ENCODE measurements at places on chromosomes 7 and 10.

- DNase-seq = no peak
Measured at GRCh38 chr7:106774768-106775551, 90.1 kb upstream of the PIK3CG start.

DNA sequence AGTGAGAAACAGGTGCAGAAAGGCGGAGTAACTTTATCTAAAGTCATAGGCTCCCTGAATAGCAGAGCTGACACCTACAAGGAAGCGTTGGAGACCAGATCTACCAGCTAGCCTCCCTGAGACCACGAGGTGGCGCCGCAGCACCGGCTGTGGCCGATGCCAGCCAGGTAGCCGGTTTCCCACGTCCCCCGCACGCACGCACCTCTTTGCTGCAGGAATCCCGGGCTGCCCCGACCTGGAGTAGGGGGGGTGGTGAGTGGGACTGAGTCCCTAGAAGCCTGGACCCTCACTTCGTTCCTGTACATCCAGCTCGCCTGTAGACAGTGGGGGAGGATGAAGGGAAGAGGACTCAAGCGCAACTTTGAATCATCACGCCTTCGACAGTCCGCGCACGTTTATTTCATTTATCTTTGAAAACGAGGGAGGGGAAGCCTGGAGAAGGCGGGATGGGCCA, 3.7 kb downstream of the ELOVL3 start:
- DNase-seq = peak; percentile 90

- DNase-seq = no peak
Measured at GRCh38 chr10:131706952-131707351, 193.9 kb upstream of the PPP2R2D start.

- no peak for DNase-seq
Measured at GRCh38 chr7:125661006-125661405, 731.4 kb upstream of the POT1 start.

DNA sequence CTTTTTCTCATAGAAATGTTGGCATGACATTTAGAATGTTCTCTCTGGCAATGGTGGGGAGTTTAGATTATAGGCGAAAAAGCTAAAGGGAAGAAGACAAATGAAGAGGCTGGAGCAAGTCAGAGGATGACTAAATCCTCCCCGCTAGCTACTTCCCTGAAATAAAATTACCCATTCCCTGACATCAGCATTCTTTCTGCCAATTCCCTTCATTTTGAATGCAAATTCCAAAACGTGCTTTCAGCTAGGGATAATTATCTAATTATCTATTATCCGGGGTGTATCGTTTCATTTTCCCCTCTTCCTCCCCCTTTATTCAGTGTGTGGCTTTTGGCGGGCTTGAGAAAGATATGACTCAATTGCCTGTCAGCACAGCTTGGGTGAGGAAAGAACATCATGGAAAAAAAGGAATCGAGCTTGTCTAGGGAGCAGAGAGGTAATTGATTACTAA, 672.3 kb downstream of the TNS3 start:
- DNase-seq = no peak

DNA sequence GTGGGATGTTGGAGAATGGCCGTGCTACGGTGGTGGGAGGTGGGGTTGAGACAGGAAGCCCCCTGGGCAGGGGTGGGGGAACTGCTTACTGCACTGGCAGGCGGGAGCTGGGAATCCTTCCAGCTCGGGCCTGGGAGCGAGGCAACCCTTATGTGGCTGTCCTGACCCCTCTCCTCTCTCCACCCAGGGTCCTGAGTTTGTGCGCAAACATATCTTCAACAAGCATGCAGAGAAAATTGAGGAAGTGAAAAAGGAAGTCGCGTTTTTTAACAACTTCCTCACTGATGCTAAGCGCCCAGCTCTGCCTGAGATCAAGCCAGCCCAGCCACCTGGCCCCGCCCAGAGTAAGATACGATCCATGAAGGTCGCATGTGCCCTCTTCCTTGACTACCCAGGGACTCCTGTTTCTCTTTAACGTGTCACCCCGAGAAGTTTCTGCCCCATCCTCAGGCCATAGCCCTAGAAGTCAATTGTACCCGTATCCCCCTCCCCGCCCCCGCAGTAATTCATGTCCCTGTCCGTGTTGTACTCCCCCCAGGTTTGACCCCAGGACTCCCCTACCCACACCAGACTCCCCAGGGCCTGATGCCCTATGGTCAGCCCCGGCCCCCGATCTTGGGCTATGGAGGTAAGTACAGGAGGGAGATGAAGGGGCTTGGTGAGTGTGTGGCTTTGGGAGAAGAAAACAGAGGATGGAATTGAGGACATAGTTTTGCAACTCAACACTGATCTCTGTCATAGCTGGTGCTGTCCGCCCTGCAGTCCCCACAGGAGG, 1.8 kb downstream of the UFSP1 start:
- peak; percentile 90 for DNase-seq

- no peak for DNase-seq
Measured at GRCh38 chr7:148419856-148420832, 170.4 kb upstream of the C7orf33 start.

GRCh38 chr10:110646417-110647135, 2.4 kb downstream of the RBM20 start:
- DNase-seq = no peak

- DNase-seq = no peak
Measured at GRCh38 chr7:119086026-119086425, 861.5 kb downstream of the ANKRD7 start.

- no peak for DNase-seq
Measured at GRCh38 chr7:102215711-102216110, 71.0 kb upstream of the SH2B2 start.

DNA sequence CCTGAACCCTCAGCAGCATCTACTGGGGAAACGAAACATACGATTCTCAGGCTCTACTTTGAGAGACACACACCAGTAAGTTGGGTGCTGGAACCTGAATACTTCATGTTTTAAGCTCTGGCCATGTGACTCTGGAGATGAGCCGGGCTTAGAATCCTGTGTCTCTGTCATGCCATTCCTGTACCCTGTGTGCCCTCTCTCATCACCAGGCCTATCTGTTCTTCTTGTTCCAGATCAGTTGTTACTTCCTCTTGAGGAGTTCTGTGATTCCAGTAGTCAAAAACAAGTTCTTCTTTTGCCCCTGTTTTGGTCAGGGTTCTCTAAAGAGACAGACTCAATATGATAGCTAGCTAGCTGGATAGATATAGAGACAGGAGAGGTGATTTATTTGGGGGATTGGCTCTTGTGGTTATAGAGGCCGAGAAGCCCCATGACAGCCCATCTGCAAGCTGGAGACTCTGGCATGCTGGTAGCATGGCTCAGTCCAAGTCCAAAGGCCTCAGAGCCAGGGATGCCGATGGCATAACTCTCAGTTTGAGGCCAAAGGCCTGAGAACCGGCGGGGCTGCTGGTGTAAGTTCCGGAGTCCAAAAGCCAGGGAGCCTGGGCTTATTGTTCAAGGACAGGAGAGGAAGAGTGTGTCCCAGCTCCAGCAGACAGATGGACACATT, 54.3 kb downstream of the CHN2 start:
- no peak for DNase-seq

DNA sequence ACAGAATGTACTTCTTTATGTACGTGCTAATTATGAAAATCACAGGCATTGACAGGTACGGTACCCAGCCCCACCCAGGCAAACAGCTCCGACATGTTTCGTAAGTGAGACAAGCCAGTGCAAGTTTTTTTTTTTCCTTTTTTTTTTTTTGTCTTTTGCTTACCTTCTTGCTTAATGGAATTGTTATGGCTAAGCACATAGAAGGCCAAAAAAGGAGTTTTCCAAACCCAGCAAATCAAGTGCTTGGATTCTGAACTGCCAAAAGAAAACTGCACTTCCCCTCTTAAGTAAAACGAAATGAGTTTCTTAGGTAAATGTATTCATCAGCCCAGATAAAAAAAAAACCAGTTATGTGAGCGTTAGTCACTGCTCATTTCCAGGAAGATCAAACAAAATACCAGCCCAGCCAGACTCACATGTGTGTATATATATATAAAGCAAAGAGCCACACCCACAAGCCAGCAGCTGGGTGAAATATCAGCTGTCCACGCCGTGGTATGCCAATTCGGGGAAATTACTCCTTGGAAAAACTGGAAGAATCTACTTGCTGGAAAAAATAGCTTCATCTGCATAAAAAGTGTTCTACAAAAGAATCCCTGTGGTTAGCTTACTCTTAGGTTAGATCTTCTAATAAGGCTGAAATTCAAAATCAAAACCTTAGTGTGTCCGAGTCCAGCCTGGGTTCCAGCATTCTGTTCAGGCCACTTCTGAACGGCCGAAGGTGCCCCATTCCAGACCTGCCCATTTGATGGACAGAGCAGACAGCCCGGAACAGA, 8.0 kb downstream of the KLF6 start:
- no peak for DNase-seq

DNA sequence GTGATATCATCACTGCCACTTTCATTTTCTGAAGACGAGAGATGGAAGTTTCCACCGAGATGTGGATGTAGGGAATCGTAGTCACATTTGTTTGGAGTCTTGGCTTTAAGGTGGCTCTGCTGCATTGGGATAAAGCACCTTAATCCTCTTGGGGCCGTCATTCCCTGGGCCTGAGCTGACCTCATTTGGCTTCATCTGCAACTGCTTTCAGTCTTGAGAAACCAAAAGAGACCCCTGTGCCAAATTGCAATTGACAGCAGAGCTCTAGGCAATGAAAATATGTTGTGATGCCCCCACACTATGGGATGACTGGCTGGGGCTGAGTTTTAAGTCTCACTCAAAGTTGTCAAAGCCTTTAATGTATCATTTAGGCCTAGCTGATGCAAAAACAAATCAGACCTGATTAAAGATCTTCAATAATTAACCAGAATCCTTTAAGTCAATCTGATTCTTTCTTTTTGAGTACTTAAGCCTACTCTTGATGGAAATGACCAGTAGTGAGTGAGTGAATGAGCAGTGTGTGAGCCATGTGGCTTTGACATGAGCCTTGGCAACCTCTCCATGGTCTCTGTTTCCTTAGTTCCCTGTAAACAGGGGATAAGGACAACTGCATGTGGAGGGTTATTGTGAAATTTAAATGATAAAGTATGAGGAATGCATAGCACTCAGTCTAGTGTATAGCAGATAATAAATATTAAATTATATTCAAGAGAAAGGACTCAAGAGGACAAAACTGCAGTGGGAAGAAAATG, 155.0 kb downstream of the BMPER start:
- DNase-seq = no peak

- DNase-seq = peak; percentile 42
Measured at GRCh38 chr7:5677538-5678294, 103.7 kb downstream of the RNF216 start.

GRCh38 chr7:36309301-36309700, 80.4 kb upstream of the ANLN start:
- no peak for DNase-seq

GRCh38 chr7:8818406-8818805, 385.0 kb downstream of the NXPH1 start:
- DNase-seq = no peak

- DNase-seq = no peak
Measured at GRCh38 chr10:109962247-109962646, 38.9 kb upstream of the XPNPEP1 start.

GRCh38 chr7:54839575-54840213, 80.7 kb upstream of the SEC61G start:
- peak; percentile 30 for DNase-seq

- no peak for DNase-seq
Measured at GRCh38 chr7:2723138-2723850, 35.3 kb downstream of the AMZ1 start.

DNA sequence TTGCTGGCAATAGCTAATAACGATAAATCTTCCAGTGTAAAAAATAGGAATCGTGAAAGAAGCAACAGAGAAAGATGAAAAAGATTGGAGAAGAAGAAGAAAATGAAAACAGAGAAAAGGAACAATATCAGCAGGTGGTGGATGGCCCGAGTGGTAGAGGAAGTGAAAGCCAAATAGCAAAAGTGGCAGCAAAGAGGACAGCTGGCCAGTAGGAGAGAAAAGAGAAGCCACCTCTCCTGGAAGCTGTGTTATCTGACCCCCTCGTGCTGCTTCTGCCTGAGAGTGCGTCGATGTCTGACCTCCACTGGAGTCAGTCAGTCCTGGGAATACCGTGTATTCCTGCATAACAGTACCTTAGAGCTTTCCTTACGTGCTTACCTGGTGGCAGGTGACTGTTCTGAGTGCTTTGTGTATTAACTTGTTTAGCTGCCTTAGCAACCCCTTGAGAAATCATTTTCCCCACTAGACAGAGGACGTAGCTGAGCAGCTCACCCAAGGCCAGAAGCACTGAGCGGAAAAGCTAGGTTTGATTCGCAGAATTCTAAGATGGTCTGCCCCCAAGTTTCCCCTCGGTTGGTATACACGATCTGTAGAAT, 88.3 kb downstream of the CHN2 start:
- DNase-seq = no peak

DNA sequence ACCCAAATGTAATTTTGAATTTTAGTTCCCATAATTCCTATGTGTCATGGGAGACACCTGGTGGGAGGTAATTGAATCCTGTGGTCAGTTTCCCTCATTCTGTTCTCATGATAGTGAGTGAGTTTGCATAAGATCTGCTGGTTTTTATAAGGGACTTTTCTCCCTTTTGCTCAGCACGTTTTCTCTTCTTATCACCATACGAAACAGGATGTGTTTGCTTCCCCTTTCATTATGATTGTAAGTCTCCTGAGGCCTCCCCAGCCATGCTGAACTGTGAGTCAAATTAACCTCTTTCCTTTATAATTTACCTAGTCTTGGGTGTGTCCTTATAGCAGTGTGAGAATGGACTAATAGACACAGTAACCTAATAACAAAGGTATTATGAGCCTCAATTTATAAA, 36.1 kb upstream of the ZNF736 start:
- no peak for DNase-seq

DNA sequence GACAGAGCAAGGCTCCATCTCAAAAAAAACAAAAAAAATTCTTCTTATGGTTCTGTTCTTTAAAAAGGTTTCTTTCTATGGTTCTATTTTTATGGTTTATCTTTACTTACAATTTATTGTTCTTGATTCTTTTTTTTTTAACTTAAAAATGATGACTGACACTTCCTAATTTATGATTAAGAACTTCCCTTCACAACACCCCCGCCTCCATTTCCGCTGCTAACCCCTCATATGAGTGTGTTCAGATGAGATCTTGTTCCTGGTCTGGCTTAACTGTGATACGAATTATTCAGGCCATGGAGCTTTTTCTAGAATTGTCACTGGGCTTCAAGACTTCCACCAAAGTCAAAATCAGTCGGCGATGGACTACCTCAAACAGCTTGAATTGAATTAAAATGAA, 33.9 kb downstream of the PTER start:
- no peak for DNase-seq
